Naive thymus-derived CD8-positive, alpha-beta T cell (primary cell): ENCODE measurements at places on chromosomes 2 and 18. TPM values are rescaled to one million over a fixed set of nuclear protein-coding genes. Genes with fewer than 3 reads are reported as not detected.

GRCh38 chr2:170878505-170878904 is 50.5 kb upstream of the GORASP2 start:
- DNase-seq, result peak; percentile 9

- no peak for DNase-seq
These were observed 837 bp upstream of the ACSL3 start for GRCh38 chr2:222859786-222860612.

FAP gene
- not detected for total RNA-seq

ODC1 gene
- total RNA-seq, result 49.2 TPM
